ENCODE measurements at places on chromosomes 16 and 17. TPM values are rescaled to one million over a fixed set of nuclear protein-coding genes. Genes with fewer than 3 reads are reported as not detected.

- DNase-seq = peak; percentile 61
These were observed 100.7 kb downstream of the MGAT5B start for GRCh38 chr17:76968707-76969597.

DNA sequence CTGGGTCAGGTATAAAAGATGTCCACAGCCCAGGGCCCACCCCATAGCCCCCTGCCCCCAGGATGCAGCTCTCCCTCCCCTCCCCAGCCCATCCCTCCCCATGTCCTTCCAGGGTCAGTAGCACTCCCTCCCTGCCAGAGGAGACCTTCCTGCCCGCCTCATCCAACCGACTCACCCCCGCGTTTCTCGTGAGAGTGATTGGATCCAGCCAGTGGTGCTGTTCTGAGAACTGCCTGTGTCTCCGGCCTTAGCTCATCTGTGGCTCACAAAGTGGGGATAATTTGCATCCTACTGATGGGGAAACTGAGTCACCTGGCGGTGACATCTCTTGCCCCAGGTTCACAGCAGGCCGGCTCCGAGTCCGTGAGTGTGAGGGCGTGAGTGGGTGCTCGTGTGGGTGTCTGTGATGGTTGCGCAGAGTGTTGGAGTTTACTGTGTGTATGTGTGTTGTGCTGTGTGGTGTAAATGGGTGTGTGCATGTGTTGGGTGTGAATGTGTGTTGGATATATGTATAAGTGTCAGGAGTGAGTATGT is 90.7 kb upstream of the GSE1 start:
- no peak for DNase-seq

DNA sequence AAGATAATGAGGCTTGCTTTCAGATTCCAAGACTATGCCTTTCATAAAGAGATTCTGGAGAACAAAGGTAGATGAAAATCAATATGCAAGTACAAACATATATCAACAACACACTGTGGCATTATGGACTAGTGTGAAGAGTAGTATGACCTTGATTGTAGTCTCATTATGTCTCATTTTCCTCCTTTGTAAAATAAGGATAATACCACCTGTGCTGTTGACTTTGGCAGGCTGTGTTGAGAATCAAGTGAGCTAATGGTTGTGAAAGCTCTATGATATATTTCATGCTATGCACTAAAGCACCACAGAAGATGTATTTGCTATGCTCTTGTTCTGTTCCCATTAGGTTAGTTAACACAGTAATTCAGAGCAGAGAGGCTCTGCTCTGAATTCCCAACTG is 78.5 kb upstream of the NACA2 start:
- DNase-seq = no peak

DNA sequence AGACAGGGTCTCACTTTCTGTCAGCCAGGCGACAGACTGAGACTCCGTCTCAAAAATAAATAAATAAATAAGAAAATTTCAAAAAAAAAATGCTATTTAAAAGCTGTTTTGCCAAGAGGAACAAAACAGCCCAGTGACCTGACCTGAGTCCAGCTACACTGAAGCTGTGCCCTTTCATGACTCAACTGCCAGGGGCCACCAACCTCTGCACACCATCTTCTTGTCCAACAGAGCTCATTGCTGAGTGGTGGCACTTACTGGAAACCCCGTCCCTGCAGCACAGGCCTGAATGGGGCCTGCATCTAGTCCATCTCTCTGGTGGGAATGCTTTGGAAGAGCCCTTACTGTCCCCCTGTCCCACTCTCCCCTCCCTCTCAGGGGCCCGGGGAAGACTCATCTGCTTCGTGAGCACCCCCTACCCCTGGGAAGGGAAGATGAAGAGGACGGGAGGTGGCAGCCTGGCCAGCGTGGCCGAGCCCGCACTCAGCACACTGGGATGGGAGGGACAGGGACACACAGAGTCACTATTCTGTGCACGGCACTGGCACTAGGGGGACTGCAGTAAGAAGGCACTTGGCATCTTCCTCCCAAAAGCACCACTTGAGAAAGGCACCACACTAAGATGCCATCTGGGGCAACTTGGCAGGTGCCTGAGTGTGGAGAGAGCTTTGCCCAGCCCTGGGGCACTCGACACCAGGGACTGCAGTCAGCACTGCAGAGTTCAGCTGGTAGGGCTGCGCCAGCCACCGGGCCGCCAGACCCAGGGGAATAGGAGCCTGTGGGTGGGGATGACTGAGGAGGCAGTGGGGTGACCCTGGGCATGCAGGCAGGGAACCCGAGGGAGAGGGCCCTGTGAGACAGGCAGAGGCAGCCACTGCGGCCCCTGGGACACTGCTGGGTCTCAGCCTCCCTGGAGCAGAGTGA is 13.5 kb downstream of the FBXO31 start:
- DNase-seq = no peak

DNA sequence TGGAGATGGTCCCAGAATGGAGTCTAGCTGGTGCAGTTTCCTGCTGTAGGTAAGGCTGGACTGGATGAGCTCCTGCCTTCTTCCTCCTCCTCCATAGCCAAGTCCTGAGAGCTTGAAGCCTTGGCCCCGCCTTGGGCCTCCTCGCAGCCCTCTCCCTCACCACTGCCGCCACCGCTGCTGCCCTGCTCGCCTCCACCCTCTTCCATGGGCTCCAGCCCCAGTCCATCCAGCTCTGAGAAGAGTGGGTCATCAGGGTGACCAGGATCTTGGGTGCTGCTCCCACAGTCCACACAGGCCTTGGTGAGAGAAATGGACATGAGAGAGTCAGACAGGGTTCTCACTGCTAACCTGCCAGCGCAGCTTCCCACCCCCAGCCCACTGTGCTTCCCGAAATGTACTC is 11.2 kb downstream of the PER1 start:
- DNase-seq = no peak

- DNase-seq = no peak
These were observed 205.5 kb downstream of the NTN1 start for GRCh38 chr17:9226794-9227135.

DNA sequence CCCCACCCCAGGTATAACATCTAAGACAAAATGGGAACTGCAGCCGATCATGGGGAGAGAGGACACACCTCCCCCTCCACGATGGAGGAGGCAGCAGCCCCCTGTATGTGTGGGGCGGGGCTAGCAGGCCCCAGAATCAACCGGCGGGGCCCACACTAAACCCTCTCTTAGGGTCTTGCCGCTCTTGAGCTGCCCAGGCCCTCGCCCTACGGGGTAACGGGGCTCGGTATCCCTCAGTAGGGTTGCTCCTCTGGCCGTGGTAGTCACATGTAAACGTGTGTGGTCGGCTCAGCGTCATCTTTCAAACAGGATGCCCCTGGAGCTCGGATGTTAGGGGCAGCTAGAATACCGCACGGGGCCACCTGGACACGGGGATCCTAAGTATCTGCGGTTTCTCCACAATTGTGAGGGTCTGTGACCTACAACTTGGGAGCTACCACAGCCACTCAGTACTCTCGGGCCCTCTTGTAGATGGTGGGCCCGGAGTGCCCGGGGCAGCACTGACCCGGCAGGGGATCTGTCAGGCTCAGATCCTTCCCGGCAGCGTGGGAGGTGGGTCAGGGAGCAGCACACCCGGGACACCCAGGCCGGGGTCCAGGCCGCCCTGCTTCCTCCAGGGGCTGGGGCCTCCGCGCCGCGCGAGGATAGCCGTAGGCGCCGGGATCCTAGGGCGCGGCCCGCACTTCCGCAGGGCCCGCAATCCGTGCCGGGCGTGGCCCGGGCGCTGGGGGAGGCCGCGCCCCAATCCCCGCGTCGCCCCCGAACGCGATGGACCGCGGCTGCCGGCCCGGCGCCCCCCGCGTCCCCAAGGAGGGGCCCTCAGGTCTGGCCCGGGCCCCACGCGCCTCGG is 781 bp downstream of the ARHGDIA start:
- DNase-seq = peak; percentile 43

GRCh38 chr16:89013111-89013510 is 36.1 kb upstream of the CBFA2T3 start:
- DNase-seq = no peak

DNA sequence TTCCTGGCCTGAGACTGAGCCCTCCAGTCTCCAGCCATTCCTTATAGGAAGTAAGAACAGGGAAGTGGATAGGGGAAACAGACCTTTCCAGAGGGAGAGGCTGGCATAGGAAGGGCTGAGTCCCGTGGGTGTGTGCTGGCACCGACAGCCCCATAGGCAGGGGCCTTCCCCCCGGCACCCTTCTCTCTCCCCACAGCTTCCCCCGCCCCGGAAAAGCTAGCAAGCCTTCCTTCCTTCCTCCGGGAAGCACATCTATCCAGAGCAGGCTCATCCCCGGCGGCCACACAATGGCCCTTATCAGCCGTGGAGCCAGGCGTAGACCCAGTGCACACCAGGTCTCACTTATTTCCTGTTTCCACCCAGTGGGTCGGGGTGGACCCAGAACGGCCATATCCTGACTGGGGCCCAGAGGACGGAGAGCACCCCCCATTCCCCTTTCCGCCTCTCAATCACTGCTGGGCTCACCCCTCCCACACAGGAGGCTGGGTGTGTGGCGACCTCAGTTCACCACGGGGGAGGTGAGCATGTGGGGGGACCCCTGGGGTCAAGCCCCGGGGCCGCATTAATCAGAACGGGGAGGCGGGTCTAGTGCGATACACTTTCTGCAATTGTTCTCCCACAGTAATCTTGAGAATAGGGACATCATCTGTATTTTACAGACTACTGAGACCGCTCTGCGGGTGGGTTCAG is 950 bp upstream of the MYO1C start:
- no peak for DNase-seq

GRCh38 chr16:13335879-13336278 is 434.5 kb downstream of the SHISA9 start:
- DNase-seq = no peak

DNA sequence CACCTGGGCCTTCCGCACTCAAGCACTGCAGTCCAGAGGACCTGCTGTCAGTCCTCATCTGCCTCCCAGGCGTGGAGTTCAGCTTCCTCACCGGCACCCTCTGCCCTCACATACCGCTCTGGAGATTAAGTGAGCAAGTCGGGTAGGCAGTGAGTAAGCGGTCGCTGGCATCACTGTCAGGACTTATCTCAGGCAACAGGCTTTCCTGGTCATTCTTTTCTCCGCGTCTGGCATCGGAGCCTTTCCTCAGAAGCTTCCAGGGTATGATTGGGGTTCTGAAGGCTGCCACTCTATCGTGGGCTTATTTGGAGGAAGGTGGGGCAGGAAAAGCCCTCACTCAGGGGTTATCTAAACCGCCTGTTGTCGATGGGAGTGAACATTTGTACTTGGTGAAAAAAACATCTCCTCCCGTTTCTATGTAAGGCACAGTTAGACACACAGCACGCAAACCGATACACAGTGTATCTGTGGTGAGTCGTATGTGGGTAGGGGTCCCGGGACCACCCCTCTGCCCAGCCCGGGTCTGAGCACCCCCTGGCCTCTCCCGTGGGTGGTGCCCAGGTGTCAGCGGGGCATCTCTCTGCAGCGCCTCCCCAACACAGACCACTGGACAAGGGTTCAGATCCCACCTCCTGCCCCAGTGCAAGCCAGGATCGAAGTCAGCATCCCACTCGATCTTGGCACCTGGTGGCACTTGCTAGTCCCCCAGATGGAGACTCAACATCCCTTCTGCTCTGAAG is 92.5 kb upstream of the PLCG2 start:
- no peak for DNase-seq

DNA sequence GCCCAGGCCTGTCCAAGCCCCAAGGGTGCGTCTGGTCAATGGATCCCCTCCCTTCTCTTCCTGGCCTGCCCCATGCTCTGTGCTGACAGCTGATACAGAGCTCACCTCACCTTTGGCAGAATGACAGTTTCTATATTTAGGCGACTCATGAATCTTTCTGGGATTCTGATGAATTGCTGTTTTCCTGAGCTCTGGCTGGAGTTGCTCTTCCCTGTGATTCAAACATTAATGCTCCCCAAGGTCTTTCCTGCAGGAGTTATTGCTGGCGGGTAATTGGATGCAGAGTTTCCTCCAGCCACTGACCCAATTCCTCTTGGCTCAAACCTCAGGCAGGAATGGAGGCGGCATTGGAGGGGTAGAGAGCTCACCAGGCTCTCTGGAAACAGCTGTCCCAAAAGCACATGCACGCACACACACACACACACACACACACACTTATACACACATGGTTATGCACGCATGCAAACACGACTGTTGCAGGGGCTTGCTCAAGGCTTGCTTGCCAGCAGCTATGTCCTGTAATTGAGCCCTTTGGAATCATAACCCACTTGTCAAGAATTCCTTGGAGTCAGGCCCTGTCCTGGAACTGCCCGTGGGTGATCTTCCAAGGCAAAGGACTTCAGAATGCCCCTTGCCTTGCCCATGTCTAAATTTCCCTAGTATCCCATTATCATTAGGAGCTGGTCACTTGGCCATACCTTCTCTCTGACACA is 128.8 kb downstream of the ASIC2 start:
- no peak for DNase-seq

DNA sequence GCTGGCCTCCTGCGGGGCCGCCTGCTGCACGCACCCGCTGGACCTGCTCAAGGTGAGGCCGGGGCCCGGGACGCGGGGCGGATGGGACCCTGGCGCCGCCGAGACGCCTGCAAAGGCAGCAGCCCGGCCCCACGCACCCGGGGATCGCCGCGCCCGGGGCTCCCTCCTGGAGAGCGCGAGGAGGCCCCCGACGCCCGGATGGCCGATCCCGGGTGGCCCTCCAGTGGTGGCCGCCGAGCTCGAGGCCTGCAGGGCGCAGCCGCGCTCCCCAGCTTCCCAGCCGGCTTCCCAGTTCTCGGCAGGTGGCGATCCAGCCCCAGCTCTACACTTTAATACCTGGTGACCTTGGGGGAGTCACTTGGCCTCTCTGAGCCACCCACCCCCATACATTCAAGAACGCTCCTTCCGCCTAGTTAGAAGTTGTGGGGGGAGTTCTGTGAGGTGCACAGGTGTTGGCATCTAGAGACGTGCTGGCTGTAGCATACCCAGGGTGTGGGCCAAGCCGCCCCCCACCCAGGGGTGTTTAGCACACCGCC is 452 bp downstream of the SLC25A10 start:
- no peak for DNase-seq

GRCh38 chr17:8754890-8755289 is 3.5 kb downstream of the SPDYE4 start:
- DNase-seq = no peak

GRCh38 chr17:16378636-16379282 is 2.1 kb upstream of the UBB start:
- DNase-seq = no peak

- no peak for DNase-seq
These were observed 51.2 kb upstream of the CHMP6 start for GRCh38 chr17:80940171-80941123.

- DNase-seq = no peak
These were observed 16.8 kb upstream of the FASN start for GRCh38 chr17:82114872-82115271.

DPEP3 gene
- total RNA-seq = 0.58 TPM

CDRT4 gene
- total RNA-seq = 1.1 TPM

KRTAP4-5 gene
- total RNA-seq = not detected

PIK3R5 gene
- 154 TPM for total RNA-seq

MT3 gene
- total RNA-seq = 1.00 TPM

Measured in CD8-positive, alpha-beta T cell (primary cell).